ENCODE measurements at places on chromosomes 12 and 14. TPM values are rescaled to one million over a fixed set of nuclear protein-coding genes. Genes with fewer than 3 reads are reported as not detected.

GRCh38 chr12:85834378-85834777 lies 1.8 kb downstream of the RASSF9 start:
- DNase-seq, result no peak

- DNase-seq, result no peak
These were observed 6.3 kb upstream of the MLXIP start for GRCh38 chr12:122072031-122072970.

Gene EPYC
- not detected for total RNA-seq

Gene SERPINA9
- total RNA-seq, result not detected

All from posterior vena cava (tissue), 2 donors.